ENCODE measurements at places on chromosomes 7 and 10.

DNA sequence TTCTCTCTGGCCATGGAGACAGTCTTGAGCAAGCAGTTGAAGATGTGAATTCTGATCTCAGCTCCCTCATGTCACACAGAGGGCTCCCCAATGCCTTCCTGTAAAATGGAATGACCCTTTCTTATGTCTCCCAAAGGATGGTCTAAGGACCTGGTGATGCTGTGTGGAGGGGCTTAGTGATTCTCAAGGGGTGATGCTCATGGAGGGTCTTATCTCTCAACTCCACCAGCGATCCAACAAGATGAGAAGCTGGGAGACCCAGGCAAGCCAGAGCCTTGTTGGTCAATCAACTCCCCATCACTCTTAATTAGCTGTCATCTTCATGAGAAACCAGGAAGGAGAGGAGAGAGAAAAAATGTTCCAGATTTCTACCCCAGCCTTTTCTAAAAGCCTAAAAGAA, 78.0 kb upstream of the SORCS3 start:
- DNase-seq, result no peak

DNA sequence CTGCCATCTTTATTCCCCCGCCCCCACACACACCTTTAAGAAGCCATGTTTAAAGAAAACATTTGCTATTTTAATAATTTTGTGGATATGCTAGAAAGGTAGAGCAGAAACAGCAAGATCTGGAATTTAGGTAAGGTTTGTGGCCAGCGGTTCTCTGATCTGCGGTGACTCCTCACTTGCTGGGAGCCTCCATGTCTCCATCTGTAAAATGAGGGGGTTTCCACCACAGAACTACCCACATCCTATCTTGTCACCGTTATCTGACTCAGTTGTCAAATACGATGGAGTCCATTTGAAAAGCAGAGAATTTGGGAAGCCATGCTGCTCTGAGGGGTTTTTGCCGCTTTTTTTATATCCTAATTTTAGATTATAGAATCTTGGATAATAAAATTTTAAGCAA, 23.3 kb downstream of the MACC1 start:
- DNase-seq, result no peak

DNA sequence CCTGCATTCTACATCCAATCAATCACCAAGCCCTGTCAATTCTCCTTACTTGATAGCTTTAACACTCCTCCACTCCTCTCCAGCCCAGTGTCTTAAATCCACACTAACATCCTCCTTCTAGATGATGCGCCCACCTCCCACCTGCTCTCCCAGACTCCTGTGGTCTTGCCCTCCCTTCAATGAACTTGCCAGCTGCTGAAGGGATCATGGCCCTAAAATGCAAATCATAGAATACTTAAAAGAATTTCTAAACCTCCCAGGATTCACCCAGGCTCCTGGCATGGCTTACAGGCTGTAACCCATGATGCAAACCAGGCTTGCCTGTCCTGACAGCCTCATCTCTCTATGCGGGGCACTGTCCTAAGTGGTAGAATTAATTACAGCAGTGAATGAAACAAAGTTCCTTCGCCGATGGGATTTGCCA, 43.6 kb downstream of the SYPL1 start:
- no peak for DNase-seq

DNA sequence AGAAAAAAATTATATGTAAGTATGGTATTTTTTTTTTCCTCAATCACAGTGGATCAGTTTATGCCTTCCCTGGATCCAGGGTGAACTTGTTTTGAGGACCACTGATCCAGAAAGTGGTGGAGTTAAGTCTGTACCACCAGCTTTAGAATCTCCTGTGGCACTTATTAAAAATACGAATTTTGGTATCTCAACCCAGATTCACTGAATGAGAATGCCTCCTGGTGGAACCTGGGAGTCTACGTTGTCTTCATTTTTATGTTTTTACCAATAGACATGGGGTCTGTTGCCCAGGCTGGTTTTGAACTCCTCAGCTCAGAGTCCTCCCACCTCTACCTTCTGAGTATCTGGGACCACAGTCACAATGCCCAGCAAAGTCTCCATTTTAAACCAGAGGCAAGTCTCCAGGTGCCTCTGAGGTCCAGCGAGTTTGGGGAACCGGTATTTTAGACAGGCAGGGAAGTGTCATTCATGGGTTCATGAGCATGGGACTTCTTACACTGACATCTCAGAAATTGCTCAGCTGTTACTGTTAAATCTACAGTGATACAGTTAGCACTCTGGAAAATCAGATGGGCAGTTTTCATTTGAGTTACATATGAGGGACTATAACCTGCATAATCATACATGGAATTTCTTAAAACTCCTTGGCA, 200.9 kb downstream of the AUTS2 start:
- DNase-seq, result no peak

- DNase-seq, result no peak
Measured at GRCh38 chr7:82209179-82209747, 234.3 kb downstream of the CACNA2D1 start.

DNA sequence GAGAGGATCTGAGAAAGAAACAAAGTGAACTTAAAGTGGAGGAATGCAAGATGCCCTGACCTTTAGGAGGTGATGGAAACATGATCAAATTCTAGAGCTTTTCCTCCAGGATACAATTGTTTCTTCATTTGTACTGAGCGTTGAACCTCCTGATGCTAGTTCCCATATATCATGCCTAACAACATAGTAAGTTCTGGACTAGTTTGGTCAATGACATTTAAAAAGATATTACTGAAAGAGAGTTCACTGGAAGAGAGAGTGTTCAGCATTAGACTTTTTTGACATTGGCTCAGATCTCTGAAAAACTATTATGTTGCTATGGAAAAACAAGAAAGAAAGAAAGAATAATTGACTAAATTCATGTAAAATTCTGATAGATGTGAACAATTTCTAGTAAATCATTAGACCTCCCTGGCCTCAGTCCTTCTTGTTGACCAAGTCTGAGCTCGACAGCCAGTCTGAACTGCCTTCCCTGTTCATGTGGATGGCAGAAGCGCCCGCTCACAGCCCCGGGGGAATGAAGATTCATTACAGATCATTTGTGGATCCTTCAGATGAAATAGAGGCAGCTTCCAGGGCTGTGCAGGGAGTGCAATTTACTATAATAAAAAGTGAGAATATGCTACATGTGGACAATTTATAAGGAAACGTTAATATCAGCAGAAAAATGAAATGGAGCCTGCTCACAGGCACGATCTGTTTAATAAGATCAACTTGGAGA, 442.1 kb downstream of the GRID1 start:
- DNase-seq, result no peak

GRCh38 chr10:30392564-30392990, 41.4 kb upstream of the MAP3K8 start:
- peak; percentile 48 for DNase-seq

DNA sequence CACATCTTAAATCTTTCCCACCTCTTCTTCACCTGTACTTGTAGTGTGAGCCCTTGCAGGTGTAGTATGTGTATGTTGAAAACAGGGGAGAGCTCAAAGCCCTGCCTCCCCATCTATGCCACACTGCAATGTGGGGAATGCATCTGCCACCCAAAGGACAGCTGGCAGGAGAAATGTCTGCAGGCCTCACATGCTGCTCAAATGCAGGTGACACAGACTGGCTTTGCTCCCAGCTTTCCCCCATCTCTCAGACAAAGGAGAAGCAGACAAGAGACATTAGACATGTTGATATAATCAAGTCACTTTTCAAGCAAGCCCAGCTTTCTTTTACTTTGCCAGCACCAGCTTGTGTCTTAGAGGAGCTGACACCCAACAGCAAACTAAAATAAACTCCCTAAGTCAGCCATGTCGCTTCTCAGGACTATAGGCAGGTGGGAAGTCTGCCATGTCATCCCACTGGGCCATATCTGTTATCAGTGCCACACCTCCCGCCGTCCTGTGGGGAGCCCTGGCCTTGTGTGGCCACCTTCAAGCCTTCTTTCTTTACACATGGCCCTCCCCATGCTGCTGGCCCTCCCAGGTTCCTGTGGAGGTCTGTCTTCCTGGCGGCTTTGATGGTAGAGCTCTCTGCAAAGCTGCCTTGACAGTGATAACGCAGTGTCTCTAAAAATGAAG, 102.1 kb downstream of the CXCL12 start:
- DNase-seq, result no peak

All from bronchial epithelial cell (primary cell).